Stimulated activated CD4-positive, alpha-beta T cell treated with anti-CD3 and anti-CD28 coated beads, Interleukin-12 subunit alpha, Interleukin-12 subunit beta, amount 100 ng/mL, for 48 hours (primary cell): ENCODE measurements at places on chromosomes 3 and 15.

DNA sequence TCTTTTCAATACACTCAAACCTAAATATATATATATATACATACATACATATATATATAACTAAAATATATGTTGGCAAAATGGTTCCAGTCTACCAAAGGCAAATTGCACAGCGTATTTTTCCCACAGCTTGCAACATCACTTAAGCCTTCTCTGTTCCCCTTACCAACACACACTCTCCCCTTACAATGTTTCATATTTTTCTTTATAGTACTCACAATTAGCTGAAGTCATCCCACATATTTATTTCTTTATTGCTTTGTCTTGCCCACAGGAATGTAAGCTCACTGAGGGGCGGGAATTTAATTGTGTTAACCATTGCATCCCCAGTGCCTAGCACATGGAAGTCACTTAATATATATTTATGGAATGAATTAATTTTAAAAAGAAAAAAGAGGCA lies 288.3 kb downstream of the ULK4 start:
- no peak for DNase-seq

DNA sequence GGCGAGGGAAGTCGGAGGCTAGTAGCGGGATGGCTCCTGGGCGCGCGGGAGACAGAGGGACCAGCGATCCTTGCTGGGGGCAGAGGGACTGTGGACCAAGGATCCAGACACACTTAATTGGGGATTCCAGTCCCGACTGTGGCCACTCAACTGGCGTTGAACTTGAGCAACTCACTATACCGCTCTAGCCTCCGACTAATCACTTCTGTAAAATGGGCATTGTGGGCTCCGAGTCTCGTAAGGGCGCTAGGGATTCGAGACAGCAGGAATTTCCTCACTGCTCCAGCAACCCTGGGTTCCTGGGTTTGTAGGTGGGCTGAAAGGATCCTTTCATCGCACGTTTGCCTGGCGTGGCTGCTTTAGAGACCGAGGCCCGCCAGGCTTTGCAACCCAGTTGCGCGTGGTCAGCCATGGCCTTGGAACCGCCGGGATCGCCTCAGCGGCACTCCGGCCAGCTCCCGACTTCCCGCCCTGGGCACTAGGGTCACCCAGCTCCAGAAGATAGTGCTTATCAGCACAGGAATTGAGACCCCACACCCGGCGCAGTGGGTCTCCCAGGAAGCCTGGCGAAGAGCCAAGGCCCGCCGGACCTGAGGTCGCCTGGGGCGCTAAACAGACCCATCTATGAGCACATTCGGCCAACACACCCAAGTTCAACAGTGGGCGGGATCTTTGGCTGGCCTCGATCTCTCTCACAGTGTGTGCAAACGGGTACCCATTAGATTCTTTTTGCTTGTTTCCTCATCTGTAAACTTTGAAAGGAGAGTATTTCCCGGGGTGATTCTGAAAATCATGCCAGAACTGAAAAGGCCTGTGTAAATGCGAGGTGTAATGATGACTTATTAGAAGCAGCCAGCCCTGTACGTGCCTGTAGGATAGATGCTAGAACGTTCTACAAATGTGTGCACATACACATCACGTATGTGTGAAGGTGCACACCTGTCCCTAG lies 9.9 kb downstream of the FOXL2 start:
- DNase-seq, result no peak

DNA sequence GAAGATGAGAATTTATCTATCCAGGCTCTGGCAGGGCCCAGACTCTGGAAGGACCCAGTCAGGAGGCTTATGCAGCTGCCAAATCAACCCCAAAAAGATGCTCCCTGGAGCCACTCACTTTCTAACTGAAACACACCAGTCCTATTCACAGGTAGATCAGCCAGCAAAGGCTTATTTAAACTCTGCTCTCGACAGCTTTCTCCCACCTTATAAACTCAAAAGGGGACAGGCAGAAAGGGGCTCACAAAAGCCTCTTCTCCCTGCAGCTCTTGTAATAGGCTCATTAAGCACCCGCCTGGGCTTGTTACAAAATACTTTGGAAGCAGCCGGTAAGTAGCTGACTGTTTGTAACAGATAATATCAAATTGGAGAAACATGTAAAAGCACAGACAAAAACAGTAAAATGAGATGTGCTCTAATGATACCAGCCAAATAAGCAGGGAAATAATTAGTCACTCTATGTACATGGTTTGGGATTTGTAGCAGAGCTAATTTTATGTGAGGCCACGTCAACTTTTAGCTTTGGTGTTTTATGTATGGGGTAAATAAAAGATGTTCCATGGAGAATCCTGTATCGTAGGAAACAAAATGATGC lies 213.8 kb downstream of the NR2F2 start:
- no peak for DNase-seq

GRCh38 chr15:75723847-75724660 lies 11.4 kb upstream of the CSPG4 start:
- DNase-seq, result peak; percentile 34

DNA sequence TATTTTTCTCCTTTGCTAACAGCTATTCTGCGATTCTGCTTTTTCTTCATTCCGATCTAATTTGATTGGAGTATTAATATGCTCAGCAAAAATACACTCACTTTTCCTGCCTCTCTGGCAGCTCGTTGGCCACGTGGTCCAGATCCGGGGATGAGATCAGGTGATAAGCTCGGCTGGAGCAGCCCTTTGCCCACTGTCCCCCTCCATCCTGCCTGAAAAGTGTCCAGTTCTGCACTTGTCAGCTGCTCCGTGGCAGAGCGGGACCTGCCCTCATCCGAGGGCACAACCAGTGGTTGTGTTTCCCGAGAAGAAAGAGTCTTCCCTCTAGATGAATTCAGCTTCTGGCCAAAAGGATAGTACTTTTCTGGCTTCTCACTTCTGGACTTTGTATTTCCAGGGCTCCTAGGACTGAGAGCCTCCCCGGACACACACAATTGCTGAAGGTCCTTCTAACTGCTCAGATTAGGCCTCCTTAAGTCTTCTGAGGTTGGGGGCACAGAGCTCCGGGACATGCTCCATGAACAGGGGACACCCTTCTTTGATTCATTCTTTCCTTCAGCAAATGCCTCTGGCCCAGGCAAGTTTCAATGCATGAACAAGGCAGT lies 103.9 kb upstream of the ALDH1A3 start:
- no peak for DNase-seq

GRCh38 chr3:143002083-143002712 lies 828 bp downstream of the U2SURP start:
- no peak for DNase-seq

- DNase-seq, result no peak
These were observed 4.0 kb upstream of the SATB1 start for GRCh38 chr3:18428991-18429745.
